Activated B cell treated with CpG ODN at 0.5 μM for 24 hours (primary cell): ENCODE measurements at places on chromosomes 4 and X.

GRCh38 chr4:142961866-142962265 is 115.8 kb upstream of the INPP4B start:
- no peak for DNase-seq

- DNase-seq = no peak
Measured at GRCh38 chr4:107683873-107684272, 36.2 kb downstream of the PAPSS1 start.

DNA sequence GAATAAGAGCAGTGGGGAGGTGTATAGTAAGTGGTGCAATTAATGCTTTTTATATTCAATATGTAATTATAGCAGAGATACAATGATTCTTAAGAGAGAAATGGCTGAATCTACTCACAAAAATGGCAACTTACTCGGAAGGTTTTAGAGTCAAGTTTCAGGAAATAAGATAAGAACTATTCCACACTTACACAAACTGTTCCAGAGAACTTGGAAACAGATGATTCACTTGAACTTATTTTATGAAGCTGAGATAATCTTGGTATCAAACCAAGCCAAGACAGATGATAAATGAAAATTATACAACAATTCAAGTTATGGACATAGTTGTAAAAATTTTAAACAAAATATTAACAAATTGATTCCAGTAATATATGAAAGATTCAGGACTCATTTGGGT is 311.3 kb upstream of the HS3ST1 start:
- DNase-seq = no peak

- DNase-seq = no peak
Measured at GRCh38 chrX:56963377-56963776, 32.0 kb downstream of the SPIN3 start.

- DNase-seq = no peak
Measured at GRCh38 chrX:126165721-126166461, at the start of gene DCAF12L2. Gene DCAF12L2, minus strand, starts transcription at chrX:126166289. Its CDS starts 365 bp downstream, at chrX:126165924.

GRCh38 chrX:925652-926061 is 286.8 kb downstream of the CRLF2 start:
- no peak for DNase-seq

- no peak for DNase-seq
Measured at GRCh38 chrX:75781611-75782010, 3.4 kb downstream of the MAGEE2 start.
